IMR-90 (cell line): ENCODE measurements at places on chromosomes 16 and 17.

DNA sequence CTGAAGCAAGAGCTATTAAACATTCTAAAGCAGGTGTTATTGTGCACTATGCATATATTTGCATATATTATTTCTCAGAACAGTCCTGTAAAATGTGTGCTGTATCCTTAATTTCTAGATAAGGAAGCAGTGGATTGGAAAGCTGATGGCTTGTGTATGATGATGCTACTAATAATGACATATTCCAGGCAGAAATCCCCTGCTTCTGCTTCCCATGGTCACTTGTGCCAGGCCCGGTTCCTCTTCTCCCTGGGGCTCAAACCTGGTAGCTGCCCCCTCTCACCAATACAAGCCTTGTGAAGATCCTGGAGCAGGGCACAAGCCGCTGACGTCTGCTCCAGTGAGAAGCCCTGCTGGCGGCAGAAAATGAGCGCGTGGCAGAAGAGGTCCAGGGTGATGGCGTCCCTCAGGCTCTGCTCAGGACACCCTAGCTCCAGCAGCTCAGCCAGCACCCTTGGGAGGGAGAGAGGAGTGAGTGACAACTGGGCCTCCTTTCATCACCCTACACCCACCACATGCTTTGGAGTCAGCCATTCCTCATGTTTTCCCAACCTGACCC is 1.8 kb downstream of the CFAP119 start:
- DNase-seq, result no peak

DNA sequence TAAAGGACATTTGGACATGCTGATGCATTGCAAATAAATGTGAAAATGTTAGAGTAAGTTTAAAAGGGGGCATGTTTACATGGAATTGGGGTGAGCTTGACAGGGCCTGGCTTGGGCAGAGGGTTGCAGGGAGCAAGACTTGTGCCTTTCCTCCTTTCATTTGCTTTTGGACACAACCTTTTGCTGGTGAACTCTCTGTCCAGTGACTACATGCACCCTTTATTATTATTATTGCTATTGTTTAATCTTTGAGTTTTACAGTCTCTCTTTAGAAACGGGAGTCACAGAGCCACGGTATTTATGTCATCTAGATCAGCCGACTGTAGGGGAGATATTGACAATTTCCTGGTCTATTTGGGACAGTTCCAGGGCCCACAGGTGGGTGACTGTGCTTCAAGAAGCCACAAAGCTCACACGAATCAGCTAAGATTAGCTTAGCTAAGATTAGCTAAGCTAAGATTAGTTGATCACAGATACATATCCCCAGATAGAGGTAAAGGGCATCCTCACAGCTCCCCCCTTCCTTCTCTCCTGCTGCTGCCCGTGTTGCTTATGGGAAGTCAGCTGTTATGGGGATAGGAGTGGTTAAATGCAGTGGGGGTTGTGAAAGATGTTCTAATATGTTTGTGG is 28.9 kb upstream of the ETV4 start:
- DNase-seq, result no peak

- no peak for DNase-seq
Measured at GRCh38 chr17:45296833-45297124, 20.0 kb downstream of the MAP3K14 start.

- no peak for DNase-seq
Measured at GRCh38 chr17:1111599-1112443, 68.0 kb downstream of the ABR start.

- DNase-seq, result peak; percentile 74
Measured at GRCh38 chr17:16449121-16449570, 33.8 kb downstream of the TRPV2 start.

DNA sequence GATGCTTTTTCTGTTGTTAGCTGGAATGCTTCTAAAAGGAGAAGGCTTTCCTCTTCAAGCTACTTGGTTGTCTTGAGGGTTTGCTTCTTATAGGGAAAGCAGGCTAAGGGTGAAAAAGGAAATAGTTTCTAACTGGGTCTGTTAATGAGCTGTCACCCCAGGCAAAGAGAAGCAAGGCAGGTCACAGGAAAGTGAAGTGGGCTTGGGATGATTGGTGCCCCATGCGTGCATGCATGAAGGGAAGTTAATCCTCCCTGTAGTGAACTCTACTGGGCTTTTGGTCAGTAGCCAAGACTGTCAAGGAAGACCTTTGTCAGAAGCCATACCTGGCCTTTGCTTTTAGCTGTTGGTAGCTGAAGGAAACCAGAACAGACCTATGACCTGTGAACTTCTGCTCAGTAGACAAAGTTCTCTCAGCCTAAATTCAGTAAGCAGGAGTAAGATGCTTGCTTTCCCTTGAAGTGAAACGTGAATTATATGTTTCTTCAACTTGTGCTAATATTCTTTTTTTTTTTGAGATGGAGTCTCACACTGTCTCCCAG is 16.5 kb downstream of the TENT4B start:
- DNase-seq, result no peak

DNA sequence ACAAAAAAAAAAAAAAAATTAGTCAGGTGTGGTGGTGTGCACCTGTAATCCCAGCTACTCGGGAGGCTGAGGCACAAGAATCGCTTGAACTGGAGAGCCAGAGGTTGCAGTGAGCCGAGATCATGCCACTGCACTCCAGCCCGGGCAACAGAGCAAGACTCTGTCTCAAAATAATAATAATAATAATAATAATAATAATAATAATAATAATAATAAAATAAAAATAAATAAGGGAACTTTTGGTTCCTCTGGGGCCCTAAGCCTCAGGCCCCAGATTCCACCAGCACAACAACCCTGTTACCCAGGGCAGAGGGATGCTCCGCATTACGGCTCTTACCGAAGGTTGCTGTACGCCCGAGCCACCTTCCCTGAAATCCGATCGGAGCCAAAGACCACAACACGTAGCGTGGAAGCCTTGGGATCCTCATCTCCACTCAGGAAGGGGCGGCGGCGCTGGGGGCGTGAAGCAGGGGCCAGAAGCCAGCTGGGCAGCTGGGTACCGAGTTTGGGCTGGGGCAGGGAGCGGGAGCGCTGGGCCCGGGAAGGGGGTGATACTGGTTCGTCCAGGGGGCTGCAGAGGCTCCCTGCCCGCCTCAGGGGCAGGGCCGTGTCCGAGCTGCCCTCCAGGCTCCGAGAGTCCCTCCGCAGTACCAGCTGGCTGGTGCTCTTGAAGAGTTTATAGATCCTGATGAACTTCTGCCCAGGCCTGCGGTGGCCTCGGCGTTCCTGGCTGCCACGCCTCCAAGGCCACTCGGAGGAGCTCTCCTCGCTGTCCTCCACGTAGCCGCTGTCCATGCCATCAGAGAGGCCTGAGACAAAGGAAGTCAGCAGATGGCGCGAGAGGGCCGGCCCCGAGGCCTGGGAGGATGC is 20.6 kb upstream of the PIK3R6 start:
- no peak for DNase-seq

DNA sequence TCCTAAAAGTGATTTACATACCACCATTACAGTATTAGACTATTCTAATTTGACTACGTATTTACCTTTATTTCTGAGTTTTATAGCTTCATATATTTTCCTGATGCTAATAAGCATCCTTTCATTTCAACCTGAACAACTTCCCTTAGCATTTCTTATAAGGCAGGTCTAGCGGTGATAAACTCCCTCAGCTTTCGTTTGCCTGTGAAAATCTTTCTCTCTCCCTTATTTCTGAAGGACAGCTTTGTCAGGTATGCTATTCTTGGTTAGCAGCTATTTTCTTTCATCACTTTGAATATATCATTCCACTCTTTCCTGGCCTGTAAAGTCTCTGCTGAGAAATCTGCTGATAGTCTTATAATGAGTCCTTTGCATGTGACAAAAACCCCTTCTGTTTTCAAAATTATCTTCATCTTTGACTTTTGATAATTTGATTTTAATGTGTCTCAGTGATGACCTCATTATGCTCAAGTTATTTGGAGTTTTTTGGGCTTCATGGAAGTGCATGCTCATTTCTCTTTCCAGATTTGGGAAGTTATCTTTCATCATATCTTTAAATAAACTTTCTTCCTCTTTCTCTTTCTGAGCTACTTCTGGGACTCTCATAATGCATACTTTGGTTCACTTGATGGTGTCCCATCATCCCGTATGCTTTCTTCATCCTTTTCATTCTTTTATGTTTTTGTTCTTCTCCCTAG is 285.4 kb upstream of the PMFBP1 start:
- no peak for DNase-seq

- DNase-seq, result no peak
Measured at GRCh38 chr17:47801176-47801765, 20.3 kb downstream of the OSBPL7 start.

DNA sequence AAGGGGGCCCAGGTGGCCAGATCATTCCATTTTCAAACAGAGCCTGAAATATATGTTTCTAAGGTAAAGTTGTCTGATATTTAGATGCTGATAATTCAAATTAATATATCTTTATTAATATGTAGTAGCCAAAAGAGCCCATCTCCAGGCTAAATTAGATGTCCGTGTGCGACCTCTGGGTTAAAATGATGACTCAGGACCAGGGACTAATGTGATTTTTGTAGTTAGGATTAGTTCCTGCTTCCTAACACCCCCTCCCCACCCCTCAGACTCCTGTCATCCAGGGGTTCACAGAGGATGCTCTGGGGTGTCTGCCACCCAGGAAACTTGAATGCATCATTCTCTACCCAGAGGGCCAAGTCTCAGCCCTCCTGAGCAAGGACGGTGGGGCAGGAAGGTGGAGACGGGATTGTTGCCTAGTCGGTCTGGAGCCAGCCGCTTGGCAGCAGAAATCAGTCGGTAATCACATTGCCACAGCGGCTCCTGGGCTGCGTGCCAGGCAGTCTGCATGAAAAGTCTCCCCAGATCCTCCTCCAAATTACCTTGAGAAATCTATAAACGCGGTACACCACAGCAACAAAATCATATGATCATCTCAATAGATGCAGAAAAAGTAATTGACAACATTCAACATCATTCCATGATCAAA is 29.8 kb downstream of the CNGB1 start:
- DNase-seq, result no peak
